ENCODE measurements at places on chromosomes 7 and 10. TPM values are rescaled to one million over a fixed set of nuclear protein-coding genes. Genes with fewer than 3 reads are reported as not detected.

DNA sequence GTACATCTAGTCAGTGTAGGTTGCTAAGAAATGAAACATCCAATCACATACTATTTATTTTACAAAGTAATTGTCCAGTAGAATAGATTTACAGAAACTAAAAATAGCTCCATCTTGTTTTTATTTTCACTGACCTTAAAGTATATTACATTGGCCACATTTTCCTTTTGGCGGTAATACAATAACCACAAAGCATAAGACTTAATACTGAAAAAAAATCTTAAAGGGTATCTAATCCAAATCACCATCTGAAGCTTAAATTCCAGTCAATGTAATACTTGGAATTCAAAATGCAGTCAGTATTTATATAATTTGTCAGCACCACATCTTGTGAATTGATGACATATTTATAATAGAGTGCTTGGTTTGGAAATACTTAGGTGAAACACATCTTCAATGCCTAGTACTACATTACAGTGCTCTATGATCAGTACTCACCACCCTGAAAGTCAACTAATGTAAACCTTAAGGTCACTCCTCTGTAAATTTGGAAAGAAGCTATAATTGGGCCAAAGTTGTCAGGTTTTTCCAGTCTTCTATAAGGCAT, 8.9 kb downstream of the ANKMY2 start:
- peaks cover 35% of the 10 kb centered on the region for H3K36me3 ChIP-seq
- DNase-seq, result no peak
- H3K27me3 ChIP-seq, result no peaks in the 10 kb centered on the region
- no peak overlapping the region for H3K4me3 ChIP-seq

NUTM2E gene
- 0.63 TPM for total RNA-seq

GRCh38 chr7:122300211-122300932, 4.2 kb downstream of the FEZF1 start:
- H3K27ac ChIP-seq, result no peak overlapping the region
- H3K27me3 ChIP-seq, result peaks cover 98% of the 10 kb centered on the region
- H3K4me1 ChIP-seq, result no peaks in the 10 kb centered on the region
- H3K4me3 ChIP-seq, result peak overlapping the region; percentile 74
- H3K36me3 ChIP-seq, result no peaks in the 10 kb centered on the region

GRCh38 chr7:83835424-83835823, 186.5 kb upstream of the SEMA3E start:
- peaks cover 13% of the 10 kb centered on the region for H3K4me1 ChIP-seq
- no peak overlapping the region for H3K27ac ChIP-seq
- no peak overlapping the region for H3K4me3 ChIP-seq
- no peak for DNase-seq
- H3K27me3 ChIP-seq, result no peaks in the 10 kb centered on the region

GRCh38 chr7:45116048-45116447, 4.6 kb upstream of the TBRG4 start:
- no peak overlapping the region for H3K27ac ChIP-seq
- H3K36me3 ChIP-seq, result no peaks in the 10 kb centered on the region
- DNase-seq, result no peak
- H3K4me1 ChIP-seq, result no peaks in the 10 kb centered on the region
- H3K4me3 ChIP-seq, result no peak overlapping the region

DNA sequence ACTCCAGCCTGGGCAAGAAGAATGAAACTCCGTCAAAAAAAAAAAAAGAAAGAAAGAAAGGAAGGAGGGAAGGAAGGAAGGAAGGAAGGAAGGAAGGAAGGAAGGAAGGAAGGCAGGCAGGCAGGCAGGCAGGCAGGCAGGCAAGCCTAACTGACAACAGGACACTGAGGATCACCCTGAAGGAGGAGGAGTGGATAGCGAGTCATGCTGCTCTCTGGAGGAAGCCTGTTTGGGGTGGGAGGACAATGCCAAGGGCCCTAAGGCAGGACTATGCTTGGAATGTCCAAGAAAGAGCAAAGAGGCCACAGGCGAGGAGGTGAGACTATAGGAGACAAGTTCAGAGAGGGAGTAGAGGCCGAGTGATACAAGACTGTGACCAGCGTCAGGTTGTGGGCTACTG, 107.0 kb upstream of the PARD3 start:
- no peak for DNase-seq
- no peak overlapping the region for H3K27ac ChIP-seq
- no peaks in the 10 kb centered on the region for H3K4me1 ChIP-seq
- no peak overlapping the region for H3K4me3 ChIP-seq
- no peaks in the 10 kb centered on the region for H3K36me3 ChIP-seq

JAZF1 gene
- 29.1 TPM for total RNA-seq

GRCh38 chr10:85645053-85645452, 721.5 kb downstream of the GRID1 start:
- H3K27ac ChIP-seq, result no peak overlapping the region
- H3K36me3 ChIP-seq, result no peaks in the 10 kb centered on the region
- DNase-seq, result peak; percentile 24

- H3K36me3 ChIP-seq, result peaks cover 34% of the 10 kb centered on the region
- H3K4me1 ChIP-seq, result no peaks in the 10 kb centered on the region
- no peaks in the 10 kb centered on the region for H3K27me3 ChIP-seq
Measured at GRCh38 chr7:156950381-156950858, 908 bp downstream of the NOM1 start.

GRCh38 chr10:124542336-124542735, 80.7 kb downstream of the LHPP start:
- no peak overlapping the region for H3K4me3 ChIP-seq
- no peaks in the 10 kb centered on the region for H3K36me3 ChIP-seq
- no peak for DNase-seq
- no peaks in the 10 kb centered on the region for H3K27me3 ChIP-seq
- no peak overlapping the region for H3K27ac ChIP-seq
- no peaks in the 10 kb centered on the region for H3K4me1 ChIP-seq

- H3K36me3 ChIP-seq, result no peaks in the 10 kb centered on the region
- no peak for DNase-seq
- H3K4me1 ChIP-seq, result peaks cover 9% of the 10 kb centered on the region
- no peak overlapping the region for H3K27ac ChIP-seq
Measured at GRCh38 chr7:84159435-84159834, 35.2 kb downstream of the SEMA3A start.

CNPY1 gene
- total RNA-seq, result not detected

DNA sequence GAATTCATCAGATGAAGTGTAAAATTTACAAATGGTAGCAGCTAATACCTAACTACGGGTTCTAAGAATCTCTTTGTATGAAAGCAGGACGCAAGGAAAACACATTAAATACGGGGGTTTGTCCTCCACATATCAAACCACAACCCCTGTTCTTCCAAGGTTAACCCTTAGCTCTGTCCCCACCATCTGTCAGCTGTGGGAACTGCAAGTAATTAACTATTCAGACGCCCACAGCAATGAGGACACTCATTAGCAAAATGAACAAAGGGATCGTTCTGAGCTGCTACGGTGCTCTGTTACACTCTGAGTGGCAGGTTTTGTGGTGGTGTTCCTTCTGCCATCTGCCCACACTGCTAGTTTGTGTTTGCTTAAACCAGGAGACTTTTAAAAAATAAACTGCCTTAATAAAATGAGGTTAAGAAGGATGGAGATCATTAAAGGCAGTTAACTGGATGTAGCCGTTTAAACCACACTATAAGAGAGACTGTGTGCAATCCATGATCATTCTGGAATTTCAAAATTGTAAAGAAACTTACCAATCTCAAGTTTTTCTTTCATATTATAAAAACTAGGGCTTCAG, 51.4 kb downstream of the C10orf67 start:
- peak; percentile 88 for DNase-seq
- no peaks in the 10 kb centered on the region for H3K27me3 ChIP-seq
- no peaks in the 10 kb centered on the region for H3K36me3 ChIP-seq
- H3K27ac ChIP-seq, result peak overlapping the region; percentile 11

GRCh38 chr7:20326342-20326741, 4.4 kb upstream of the ITGB8 start:
- H3K27me3 ChIP-seq, result no peaks in the 10 kb centered on the region
- no peak for DNase-seq
- H3K36me3 ChIP-seq, result no peaks in the 10 kb centered on the region
- no peaks in the 10 kb centered on the region for H3K4me1 ChIP-seq
- no peak overlapping the region for H3K4me3 ChIP-seq

CRHR2 gene
- not detected for total RNA-seq

DNA sequence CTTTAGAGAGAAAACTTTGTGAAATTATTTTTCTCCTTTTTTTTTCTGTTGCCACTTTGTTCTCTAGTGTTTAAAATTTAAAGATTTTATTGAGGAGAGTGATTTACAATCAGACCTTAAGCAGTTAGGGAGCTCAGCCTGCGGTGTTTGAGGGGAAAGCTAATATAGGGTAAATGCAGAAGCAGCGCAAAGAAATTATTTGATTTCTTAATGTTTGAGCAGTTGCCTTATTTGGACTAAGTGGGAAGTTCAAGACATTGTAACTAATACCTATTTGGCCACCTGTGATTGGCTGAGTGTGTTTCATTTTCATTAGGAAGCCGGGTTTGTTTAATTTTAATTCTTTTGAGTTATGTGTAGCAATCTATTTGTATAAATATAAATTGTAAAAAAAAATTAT, 25.3 kb downstream of the WAC start:
- H3K27ac ChIP-seq, result no peak overlapping the region
- no peak for DNase-seq
- peaks cover 83% of the 10 kb centered on the region for H3K36me3 ChIP-seq
- H3K27me3 ChIP-seq, result no peaks in the 10 kb centered on the region
- peak overlapping the region; percentile 58 for H3K4me3 ChIP-seq

DNA sequence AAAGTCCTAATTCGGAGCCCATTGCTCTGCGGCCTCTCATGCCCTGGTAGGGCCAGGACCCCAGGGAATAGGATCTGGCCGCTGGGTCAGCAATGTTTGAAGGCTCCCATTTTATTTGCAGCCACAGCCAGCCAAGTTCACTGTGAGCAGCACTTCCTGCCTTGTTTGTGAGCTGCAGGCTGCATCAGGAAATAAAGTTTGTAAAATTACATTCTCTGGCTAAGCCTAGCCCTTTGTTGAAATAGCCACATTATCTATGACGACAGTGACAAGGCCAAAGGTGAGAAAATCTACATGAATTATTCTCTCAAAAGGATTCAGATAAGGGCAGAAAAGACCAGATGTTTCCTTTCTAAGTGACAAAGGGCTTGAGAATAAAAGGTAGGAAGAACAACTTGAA, 23.7 kb upstream of the ITGB1 start:
- H3K36me3 ChIP-seq, result no peaks in the 10 kb centered on the region
- H3K4me3 ChIP-seq, result no peak overlapping the region
- H3K4me1 ChIP-seq, result peaks cover 10% of the 10 kb centered on the region
- DNase-seq, result no peak

- no peak overlapping the region for H3K4me3 ChIP-seq
- DNase-seq, result peak; percentile 69
- no peak overlapping the region for H3K27ac ChIP-seq
- H3K36me3 ChIP-seq, result no peaks in the 10 kb centered on the region
- no peaks in the 10 kb centered on the region for H3K4me1 ChIP-seq
Measured at GRCh38 chr7:113404245-113404644, 285.9 kb upstream of the SMIM30 start.

GRCh38 chr7:103919272-103919868, 70.1 kb downstream of the RELN start:
- no peaks in the 10 kb centered on the region for H3K27me3 ChIP-seq
- no peak overlapping the region for H3K4me3 ChIP-seq
- no peaks in the 10 kb centered on the region for H3K4me1 ChIP-seq
- DNase-seq, result no peak

TIAL1 gene
- total RNA-seq, result 156 TPM

DNA sequence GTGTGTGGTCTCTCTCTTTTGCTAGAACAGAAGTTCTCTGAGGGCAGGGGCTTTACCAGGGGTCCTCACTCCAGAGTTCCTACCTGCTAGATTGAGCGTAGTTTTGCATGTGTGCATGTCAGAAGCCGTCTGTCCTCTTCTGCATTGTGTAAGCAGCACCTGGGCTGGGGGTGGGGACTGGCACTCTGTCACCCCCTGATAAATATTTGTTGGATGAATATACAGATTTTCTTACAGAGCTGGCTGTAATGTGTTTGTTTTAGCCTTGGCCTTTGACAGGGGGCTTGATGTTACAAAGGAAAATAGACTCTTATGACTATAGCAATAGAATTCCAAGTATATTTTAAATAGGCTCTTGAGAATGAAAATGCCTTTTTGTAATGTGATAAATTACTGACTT, 46.6 kb downstream of the WDR37 start:
- DNase-seq, result no peak
- H3K27me3 ChIP-seq, result no peaks in the 10 kb centered on the region
- H3K4me1 ChIP-seq, result no peaks in the 10 kb centered on the region
- no peak overlapping the region for H3K27ac ChIP-seq
- peaks cover 37% of the 10 kb centered on the region for H3K36me3 ChIP-seq

DNA sequence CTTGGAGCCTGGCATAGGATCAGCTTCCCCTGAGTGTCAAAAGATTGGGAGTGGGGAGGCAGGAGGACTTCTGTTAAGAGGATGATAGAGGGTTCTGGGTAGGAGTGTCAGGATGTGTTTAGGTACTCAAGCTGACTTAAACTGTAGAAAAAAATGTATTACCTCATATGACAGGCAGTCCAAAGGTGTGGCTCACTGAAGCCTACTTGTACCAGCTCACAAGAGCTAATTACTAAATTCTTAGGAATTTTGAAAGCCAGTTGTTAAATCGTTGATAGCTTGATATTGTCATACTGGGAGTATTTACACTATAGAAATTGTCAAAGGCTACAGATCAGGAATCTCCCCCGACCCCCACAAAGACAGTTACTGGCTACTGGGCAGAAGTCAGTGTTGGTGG, 32.1 kb downstream of the FAS start:
- no peak overlapping the region for H3K4me3 ChIP-seq
- no peaks in the 10 kb centered on the region for H3K36me3 ChIP-seq
- no peak for DNase-seq
- no peaks in the 10 kb centered on the region for H3K4me1 ChIP-seq
- H3K27me3 ChIP-seq, result no peaks in the 10 kb centered on the region

LRRD1 gene
- not detected for total RNA-seq

ACTR3C gene
- not detected for total RNA-seq

CLCN1 gene
- total RNA-seq, result not detected

GRCh38 chr10:22724773-22725172, 10.4 kb upstream of the PIP4K2A start:
- H3K27me3 ChIP-seq, result no peaks in the 10 kb centered on the region
- no peak overlapping the region for H3K27ac ChIP-seq
- H3K36me3 ChIP-seq, result no peaks in the 10 kb centered on the region
- H3K4me3 ChIP-seq, result no peak overlapping the region
- no peak for DNase-seq

- peaks cover 37% of the 10 kb centered on the region for H3K4me1 ChIP-seq
- H3K27me3 ChIP-seq, result no peaks in the 10 kb centered on the region
- H3K4me3 ChIP-seq, result no peak overlapping the region
Measured at GRCh38 chr7:86969865-86970264, 89.6 kb downstream of the ELAPOR2 start.

SFRP5 gene
- total RNA-seq, result 1.3 TPM

- DNase-seq, result no peak
- H3K36me3 ChIP-seq, result no peaks in the 10 kb centered on the region
- no peaks in the 10 kb centered on the region for H3K27me3 ChIP-seq
- no peak overlapping the region for H3K4me3 ChIP-seq
- H3K27ac ChIP-seq, result no peak overlapping the region
Measured at GRCh38 chr10:10418387-10418786, 599.3 kb upstream of the CELF2 start.

- DNase-seq, result peak; percentile 35
- no peak overlapping the region for H3K4me3 ChIP-seq
- H3K27ac ChIP-seq, result no peak overlapping the region
Measured at GRCh38 chr7:149719912-149720335, 53.5 kb downstream of the ZNF467 start.

STEAP1 gene
- total RNA-seq, result 0.66 TPM

Data from endodermal cell (in vitro differentiated cells).